ENCODE measurements at places on chromosomes 6 and 20. TPM values are rescaled to one million over a fixed set of nuclear protein-coding genes. Genes with fewer than 3 reads are reported as not detected.
A peak's percentile ranks its signal among the peaks of the same experiment; 100 is the strongest.

- peaks cover 8% of the 10 kb centered on the region for H3K4me1 ChIP-seq
- H3K27ac ChIP-seq: no peak within 1 kb of the TSS
- H3K27me3 ChIP-seq: peaks cover 3% of the 10 kb centered on the region
These were observed at the start of gene EPHA7 for GRCh38 chr6:93419304-93420162. Gene EPHA7, minus strand, starts transcription at chr6:93419559. Its CDS starts 218 bp downstream, at chr6:93419341.

GRCh38 chr6:79441192-79441591 is 96.0 kb downstream of the LCA5 start:
- H3K4me3 ChIP-seq: no peak overlapping the region
- no peaks in the 10 kb centered on the region for H3K36me3 ChIP-seq
- no peak for DNase-seq
- H3K4me1 ChIP-seq: no peaks in the 10 kb centered on the region
- no peaks in the 10 kb centered on the region for H3K27me3 ChIP-seq

GRCh38 chr6:69027861-69028260 is 392.8 kb downstream of the ADGRB3 start:
- DNase-seq: no peak
- no peaks in the 10 kb centered on the region for H3K36me3 ChIP-seq
- H3K4me3 ChIP-seq: no peak overlapping the region
- H3K27me3 ChIP-seq: no peaks in the 10 kb centered on the region
- H3K4me1 ChIP-seq: no peaks in the 10 kb centered on the region
- H3K27ac ChIP-seq: no peak overlapping the region

DNA sequence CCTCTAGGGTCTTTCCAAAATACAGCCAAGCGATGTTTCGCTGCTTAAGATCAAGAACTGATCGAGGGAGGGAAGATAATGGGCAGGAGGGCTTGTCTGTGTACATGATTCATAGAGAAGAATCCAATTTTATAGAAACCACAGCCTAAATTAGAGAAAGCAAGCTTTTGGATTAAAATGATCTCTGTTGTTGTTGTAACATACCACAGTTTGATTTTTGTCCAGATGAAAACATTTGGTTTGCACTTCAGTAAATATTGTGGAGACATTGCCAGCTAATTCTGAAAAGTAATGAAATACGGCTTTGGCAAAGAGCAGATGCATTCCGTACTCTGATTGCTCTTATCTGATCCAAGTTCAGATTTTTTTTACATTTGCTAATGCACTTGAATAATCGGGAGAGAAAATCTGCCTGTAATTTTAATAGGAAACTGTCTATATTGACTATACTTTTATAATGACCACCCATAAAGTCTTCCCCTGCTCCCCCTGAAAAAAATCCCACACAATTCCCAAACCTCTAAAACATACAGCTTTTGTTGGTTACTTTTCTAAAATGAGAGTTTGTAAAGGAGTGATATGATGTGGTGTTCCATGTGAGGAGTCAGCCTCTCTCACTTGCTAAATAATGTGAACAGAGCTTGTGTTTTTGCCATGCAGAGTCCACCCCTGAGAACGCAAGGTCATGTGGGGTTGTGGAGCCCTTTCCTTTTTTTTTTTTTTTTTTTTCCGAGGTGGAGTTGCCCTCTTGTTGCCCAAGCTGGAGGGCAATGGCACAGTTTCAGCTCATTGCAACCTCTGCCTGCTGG is 199.9 kb downstream of the DTNBP1 start:
- no peak overlapping the region for H3K27ac ChIP-seq
- no peaks in the 10 kb centered on the region for H3K36me3 ChIP-seq
- no peaks in the 10 kb centered on the region for H3K4me1 ChIP-seq
- no peaks in the 10 kb centered on the region for H3K27me3 ChIP-seq
- no peak overlapping the region for H3K4me3 ChIP-seq

DNA sequence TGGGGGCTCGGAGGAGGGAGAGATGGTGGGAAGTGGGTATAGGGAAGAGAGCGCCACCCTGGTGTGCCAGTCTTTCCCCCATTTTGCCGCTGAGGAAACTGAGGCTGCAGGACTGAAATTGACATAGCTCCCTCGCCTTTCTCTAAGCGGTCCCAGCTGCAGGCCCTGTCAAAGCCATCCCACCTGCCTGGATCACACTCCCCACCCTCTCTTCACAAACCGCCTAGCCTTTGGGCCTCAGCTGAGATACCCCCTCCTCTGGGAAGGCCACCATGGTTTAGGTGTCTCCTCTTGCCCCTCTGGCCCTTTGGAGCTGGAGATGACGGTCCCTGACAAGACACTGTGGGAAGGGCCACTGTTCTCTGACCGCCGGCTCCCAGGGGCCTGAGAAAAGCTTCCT is 16.9 kb downstream of the SRC start:
- DNase-seq: no peak
- no peaks in the 10 kb centered on the region for H3K36me3 ChIP-seq
- peaks cover 9% of the 10 kb centered on the region for H3K4me1 ChIP-seq
- no peak overlapping the region for H3K4me3 ChIP-seq

DNA sequence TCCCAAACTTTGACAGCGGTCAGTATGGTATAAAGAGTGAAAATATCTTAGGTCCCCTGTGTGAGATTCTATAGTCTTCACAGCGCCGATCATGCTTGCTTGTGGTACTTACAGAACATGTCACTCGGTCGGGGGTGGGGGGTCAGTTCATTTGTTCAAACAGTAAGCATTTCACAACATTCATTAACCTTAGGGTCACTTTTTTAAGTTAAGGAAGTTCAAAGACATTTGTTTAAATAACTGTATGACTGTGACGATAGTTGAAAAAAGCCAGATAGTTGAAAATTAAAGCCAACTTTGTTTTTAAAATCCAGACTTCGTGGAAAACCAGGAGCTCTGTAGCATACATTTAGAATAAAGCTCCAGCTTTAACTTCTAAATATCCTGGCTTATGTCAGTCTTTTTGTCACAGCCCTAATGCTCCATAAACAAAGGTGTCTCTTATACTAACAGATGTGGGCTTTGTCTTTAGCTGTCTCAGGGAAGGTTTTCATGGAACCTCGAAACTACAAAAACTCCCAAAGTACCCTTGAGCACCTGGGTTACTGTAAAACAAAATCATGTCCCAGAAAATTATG is 57.9 kb upstream of the PHACTR2 start:
- no peak for DNase-seq
- no peak overlapping the region for H3K4me3 ChIP-seq
- H3K36me3 ChIP-seq: no peaks in the 10 kb centered on the region
- H3K4me1 ChIP-seq: no peaks in the 10 kb centered on the region

DNA sequence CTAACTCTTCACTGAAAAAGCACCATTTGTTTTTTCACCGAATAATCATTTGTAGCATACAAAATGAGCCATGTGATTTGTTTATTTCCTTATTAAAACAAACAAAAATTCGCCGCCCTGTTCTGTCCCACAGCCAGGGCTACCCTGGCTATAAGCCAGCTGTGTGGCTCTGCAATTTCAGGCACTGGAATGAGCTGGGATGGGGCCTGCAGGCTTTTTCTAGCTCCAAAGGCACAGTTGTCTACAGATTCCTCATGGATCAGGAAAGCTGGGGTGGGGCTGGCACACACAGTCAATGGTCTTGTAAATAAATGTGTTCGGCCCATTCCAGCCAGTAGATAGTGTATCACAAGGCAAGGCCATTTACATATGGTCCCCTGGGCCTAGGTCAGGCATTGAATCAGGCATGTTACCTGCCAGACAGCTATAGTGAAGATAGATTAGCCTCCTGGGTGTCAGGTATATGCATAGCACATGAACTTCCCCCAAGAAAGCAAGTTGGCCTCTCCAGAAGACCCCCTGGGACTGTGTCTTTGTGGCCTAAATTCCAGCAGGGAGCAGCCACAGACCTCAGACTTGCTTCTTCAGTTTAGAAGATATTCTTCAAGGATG is 608.9 kb downstream of the MAFB start:
- H3K27me3 ChIP-seq: no peaks in the 10 kb centered on the region
- no peaks in the 10 kb centered on the region for H3K36me3 ChIP-seq
- no peak for DNase-seq
- no peak overlapping the region for H3K4me3 ChIP-seq
- no peak overlapping the region for H3K27ac ChIP-seq
- H3K4me1 ChIP-seq: no peaks in the 10 kb centered on the region

- no peaks in the 10 kb centered on the region for H3K4me1 ChIP-seq
- no peak overlapping the region for H3K4me3 ChIP-seq
- no peaks in the 10 kb centered on the region for H3K27me3 ChIP-seq
- no peak for DNase-seq
- H3K36me3 ChIP-seq: no peaks in the 10 kb centered on the region
- no peak overlapping the region for H3K27ac ChIP-seq
These were observed 10.4 kb downstream of the CEP57L1 start for GRCh38 chr6:109105681-109106080.

GRCh38 chr6:32700391-32701040 is 34.1 kb upstream of the HLA-DQB1 start:
- no peak for DNase-seq
- no peak overlapping the region for H3K27ac ChIP-seq
- no peak overlapping the region for H3K4me3 ChIP-seq
- no peaks in the 10 kb centered on the region for H3K27me3 ChIP-seq
- H3K4me1 ChIP-seq: no peaks in the 10 kb centered on the region
- H3K36me3 ChIP-seq: no peaks in the 10 kb centered on the region

GRCh38 chr20:43825581-43825980 is 89.1 kb upstream of the TOX2 start:
- H3K4me1 ChIP-seq: no peaks in the 10 kb centered on the region
- no peak overlapping the region for H3K4me3 ChIP-seq
- H3K27ac ChIP-seq: no peak overlapping the region

DNA sequence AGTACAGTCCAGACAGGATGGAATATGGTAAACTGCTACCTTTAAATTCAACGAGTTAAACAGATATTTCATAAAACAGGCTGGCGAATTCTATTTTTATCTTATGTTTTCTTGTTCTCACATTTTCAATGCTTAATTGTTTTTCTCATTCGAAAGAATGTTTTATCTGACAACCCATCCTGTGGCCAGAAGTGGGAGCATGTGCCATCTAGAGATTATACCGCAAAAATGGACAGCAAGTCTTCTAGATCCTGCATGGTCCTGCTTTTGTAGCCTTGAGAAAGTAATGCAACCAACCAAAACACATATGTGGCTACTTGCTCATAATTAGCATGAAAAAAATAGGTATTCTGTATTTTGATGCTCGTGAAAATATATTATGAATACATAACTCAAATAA is 30.7 kb downstream of the TUBB2B start:
- no peak overlapping the region for H3K27ac ChIP-seq
- H3K36me3 ChIP-seq: no peaks in the 10 kb centered on the region
- H3K4me3 ChIP-seq: no peak overlapping the region
- H3K4me1 ChIP-seq: no peaks in the 10 kb centered on the region

DNA sequence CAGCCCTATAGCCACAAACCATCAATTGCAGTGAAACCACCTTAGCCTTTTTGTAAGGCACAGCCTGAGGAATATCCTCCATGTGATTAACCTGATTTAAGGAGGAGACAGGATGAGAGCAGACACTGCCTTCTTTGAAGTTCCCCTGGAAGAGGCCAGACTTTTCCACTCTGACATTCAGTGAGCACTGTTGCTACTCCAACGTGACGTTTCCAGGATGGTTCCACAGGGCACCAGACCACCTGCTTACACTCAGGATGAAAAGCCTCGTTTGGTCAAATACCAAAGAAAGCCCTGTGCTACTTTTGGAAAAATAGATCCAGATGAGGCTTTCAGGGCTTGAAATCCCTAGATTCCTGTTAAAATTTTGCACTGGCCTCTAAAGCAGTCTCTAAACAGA is 1102.1 kb upstream of the FLRT3 start:
- no peaks in the 10 kb centered on the region for H3K27me3 ChIP-seq
- H3K36me3 ChIP-seq: no peaks in the 10 kb centered on the region
- H3K4me1 ChIP-seq: no peaks in the 10 kb centered on the region
- no peak overlapping the region for H3K4me3 ChIP-seq

- peaks cover 14% of the 10 kb centered on the region for H3K36me3 ChIP-seq
- peak; percentile 12 for DNase-seq
- peak overlapping the region; percentile 41 for H3K27ac ChIP-seq
- H3K4me1 ChIP-seq: no peaks in the 10 kb centered on the region
- H3K27me3 ChIP-seq: no peaks in the 10 kb centered on the region
These were observed 23.9 kb upstream of the APMAP start for GRCh38 chr20:25016471-25016870.

DNA sequence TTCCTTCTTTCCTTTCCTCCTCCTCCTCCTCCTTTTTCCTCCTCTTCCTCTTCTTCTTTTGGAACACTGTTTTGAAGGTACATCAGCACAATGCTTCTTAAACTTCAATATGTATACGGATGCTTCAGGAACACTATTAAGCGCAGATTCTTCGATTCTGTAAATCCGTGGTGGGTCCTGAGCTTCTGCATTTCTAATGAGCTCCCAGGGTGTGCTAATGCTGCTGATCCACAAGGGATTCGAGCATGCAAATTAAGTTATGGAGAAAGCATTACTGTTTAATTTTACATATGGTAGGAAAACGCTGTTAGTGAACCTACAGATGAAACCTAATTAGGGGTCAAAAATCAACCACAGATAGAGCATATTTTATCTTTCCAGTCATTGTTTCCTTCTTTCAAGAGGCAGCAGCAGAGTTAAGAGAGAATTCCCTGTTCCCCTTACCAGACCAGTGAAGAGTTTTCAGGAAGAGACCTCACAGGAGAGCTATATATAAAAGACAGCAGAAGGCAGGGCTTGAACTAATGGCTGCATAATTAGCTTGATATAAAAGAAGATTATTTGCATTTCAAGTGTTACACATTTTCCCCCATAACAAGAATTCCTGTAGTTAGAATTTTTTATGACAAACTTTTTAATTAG is 47.2 kb downstream of the KIF13A start:
- H3K4me1 ChIP-seq: no peaks in the 10 kb centered on the region
- H3K27ac ChIP-seq: no peak overlapping the region
- no peaks in the 10 kb centered on the region for H3K27me3 ChIP-seq
- no peak for DNase-seq

The NNAT gene
- total RNA-seq: 82.1 TPM

The ZBP1 gene
- total RNA-seq: 2.4 TPM
